DMS 273 treated with DMSO at 0.1 percent for 48 hours (cell line): ENCODE measurements at places on chromosomes 2 and 18.

GRCh38 chr2:109558076-109558882 is 55.5 kb downstream of the SEPTIN10 start:
- no peak for DNase-seq

- DNase-seq: no peak
Observed at GRCh38 chr2:206368933-206369569, 74.3 kb upstream of the ADAM23 start.

GRCh38 chr2:48668992-48669391 is 51.3 kb downstream of the GTF2A1L start:
- DNase-seq: no peak

GRCh38 chr2:12259493-12259892 is 457.2 kb upstream of the TRIB2 start:
- no peak for DNase-seq

- no peak for DNase-seq
Observed at GRCh38 chr2:120520929-120521912, 175.3 kb downstream of the INHBB start.

- DNase-seq: no peak
Observed at GRCh38 chr2:224982226-224982625, 60.0 kb downstream of the DOCK10 start.

DNA sequence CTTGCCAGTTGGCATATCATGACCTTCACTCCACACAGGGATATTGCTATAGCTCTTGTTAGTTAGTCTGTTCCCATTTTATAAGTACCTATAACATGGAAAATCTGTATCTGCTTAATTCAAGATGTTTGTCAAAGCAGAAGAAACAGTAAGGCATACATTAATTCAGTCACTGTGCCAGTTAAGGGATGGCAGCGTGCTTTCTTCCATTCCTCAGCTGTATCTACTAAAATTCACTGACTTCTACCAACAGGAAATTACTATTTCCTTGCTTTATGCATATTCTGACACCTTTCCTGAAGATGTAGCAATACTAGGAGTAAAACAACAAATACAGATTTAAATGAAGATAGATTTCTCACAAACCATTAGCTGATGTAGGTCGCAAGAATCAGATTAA is 59.9 kb downstream of the RNF152 start:
- DNase-seq: no peak

- DNase-seq: peak; percentile 53
Observed at GRCh38 chr2:100381240-100381639, 36.2 kb downstream of the CHST10 start.

DNA sequence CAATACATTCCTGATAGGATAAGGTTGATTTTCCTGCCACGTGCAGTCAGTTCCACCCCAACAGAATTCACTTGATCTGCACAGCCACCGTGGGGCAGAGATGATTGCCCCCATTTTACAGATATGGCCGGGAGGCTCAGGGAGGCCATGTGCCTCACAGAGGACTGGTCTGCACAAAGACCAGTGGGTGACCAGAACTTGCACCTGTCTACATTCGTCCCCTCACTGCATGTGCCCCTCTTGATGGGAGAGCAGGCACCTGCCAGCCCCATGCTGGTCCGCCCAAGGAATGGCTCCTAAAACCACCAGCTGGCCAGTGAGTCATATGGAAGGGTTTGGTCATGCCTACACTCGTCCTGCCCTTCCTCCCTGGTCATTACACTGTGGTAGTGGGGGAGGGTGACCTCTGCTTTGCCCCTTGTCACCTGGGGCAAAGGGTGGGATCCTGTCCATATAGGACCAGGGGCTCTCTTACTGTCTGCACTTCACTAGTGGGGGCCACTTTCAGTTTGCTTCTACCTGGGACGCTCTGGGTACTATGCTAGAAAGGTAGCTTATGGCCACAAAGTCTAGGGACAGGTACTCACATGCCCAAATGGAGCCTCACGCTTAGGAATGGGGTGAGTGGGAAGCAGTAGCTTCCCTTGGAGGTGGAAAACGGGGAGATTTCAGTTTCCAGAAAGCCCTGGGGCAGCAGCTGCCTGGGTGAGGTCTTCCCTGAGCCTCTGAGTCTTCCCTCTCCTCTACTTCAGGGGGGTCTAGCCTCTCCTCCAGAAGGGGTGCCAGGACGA is 14.7 kb downstream of the RRM2 start:
- no peak for DNase-seq

DNA sequence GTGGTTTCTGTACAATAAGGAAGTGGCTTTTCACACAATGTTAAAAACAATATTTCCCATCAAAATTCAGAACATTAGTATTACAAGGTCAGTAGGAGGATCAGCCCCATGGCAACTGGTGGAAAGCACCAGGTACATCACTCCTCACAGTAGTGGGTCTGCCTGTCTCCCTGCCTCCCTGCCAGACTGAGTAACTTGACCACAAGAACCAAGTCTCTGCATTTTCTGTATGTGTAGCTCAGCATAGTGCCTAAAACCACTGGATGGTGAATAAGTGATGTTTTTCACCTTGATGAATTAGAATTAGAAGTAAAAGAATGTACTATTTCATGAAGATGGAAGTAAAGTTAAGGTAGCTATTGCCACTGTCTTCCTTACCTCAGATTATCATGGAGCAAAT is 4.1 kb upstream of the WDR7 start:
- no peak for DNase-seq

GRCh38 chr2:142757111-142757510 is 120.4 kb upstream of the KYNU start:
- no peak for DNase-seq

DNA sequence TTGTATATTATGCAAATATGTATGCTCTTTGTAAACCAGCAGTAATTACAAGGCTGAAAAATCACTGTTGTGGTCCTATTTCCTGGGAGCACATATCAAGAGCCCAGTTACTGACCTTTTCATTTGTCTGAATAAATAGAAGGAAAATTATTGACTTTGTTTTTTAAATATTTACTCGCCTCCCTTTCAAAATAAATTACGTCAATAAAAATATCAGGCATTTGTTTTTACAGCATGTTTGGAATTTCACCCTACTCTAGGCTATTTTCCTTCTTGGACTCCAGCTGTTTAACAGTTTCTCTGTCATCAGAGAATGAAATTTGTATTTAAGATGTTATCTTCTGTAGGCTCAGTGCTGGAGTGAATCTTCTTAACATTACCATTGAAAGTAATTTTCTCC is 59.9 kb upstream of the LRATD1 start:
- no peak for DNase-seq
